ENCODE measurements at places on chromosomes 11 and 22.

- DNase-seq, result no peak
Observed at GRCh38 chr11:64224891-64225607, 937 bp downstream of the TRPT1 start.

GRCh38 chr11:17803754-17804334 lies 69.3 kb downstream of the KCNC1 start:
- no peak for DNase-seq

DNA sequence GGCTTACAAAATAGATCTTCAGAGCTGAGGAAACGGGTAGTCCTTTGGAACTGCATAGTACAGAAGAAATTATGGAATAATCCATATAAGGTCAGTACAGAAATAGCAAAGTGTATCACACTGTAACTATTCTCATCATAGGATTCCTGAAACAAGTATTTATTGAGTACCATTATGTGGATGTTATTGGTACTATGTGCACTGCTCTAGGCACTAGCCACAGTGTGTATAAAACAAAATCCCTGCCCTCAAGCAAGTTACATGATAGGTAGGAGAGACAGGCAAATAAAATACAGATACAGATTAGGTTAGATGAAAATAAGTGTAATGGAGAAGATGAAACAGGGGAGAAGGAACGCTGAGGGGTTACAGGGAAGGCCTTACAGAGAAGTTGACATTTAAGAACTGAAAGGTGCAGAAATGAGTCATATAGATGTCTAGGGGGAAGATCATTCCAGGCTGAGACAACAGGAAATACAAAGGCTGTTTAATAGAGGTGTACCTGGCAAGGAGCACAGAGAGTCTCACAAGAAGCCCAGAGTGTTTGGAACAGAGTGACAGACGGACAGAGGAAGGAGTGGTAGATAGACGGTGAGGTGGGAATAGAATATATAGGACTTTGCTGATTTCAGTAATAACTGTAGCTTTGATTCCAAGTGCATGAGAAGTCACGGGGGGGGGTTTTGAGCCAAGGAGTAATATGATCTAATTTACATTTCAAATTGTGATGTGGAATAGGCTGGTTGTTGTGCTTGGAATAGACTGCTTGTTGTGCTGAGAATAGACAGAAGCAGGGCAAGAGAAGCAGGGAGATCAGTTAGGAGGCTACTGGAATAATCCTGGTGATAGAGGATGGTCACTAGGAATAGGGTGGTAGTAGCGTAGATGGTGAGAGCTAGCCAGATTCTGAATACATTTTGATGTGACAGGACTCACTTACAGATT lies 13.7 kb downstream of the RNF141 start:
- DNase-seq, result no peak

GRCh38 chr11:44729713-44730112 lies 3.0 kb downstream of the TSPAN18 start:
- no peak for DNase-seq

DNA sequence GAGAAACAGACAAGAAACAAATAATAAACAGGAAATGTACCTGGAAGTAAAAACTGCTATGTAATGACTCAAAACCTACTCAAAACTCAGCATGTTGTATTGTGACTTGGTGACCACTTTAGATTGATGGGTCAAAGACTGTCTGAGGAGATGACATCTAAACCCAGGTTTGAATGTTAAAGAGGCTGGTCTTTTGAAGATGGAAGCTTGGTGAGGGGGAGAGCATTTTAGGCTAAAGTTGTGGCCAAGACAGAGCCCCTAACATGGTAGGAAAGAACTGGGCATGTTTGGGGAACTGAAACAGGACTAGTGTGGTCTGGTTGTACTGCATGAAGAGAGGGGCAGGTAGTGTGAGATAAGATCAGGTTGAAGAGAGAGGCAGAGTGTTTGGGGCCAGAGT lies 85.3 kb upstream of the MYO18B start:
- DNase-seq, result no peak

GRCh38 chr11:44632466-44633123 lies 67.1 kb downstream of the CD82 start:
- DNase-seq, result no peak

GRCh38 chr11:75673977-75674582 lies 5.2 kb upstream of the MAP6 start:
- no peak for DNase-seq

GRCh38 chr11:57751676-57752253 lies at the start of gene BTBD18:
Gene BTBD18 (minus strand): TSS chr11:57751819. CDS start chr11:57751188, 631 bp downstream.
- DNase-seq, result no peak

GRCh38 chr11:69318093-69318420 lies 24.1 kb downstream of the MYEOV start:
- no peak for DNase-seq

DNA sequence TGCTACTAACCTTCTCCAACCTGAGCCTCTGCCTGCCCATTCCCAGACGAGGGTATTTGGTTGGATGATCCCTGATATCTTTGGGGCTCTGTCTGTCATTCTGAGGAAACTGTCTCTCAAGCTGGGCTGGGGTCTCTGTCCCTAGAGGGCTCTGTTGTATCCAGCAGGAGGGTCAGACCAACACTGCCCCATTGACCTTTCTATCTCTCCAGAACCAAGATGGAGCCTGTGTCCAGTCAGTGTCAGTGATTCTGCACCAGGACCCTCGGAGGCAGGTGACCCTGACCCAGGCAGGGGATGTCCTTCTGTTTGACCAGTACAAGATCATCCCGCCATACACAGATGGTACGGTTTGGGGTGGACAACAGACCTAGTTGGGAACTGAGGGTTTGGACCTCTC lies 21.9 kb downstream of the OTOG start:
- no peak for DNase-seq

DNA sequence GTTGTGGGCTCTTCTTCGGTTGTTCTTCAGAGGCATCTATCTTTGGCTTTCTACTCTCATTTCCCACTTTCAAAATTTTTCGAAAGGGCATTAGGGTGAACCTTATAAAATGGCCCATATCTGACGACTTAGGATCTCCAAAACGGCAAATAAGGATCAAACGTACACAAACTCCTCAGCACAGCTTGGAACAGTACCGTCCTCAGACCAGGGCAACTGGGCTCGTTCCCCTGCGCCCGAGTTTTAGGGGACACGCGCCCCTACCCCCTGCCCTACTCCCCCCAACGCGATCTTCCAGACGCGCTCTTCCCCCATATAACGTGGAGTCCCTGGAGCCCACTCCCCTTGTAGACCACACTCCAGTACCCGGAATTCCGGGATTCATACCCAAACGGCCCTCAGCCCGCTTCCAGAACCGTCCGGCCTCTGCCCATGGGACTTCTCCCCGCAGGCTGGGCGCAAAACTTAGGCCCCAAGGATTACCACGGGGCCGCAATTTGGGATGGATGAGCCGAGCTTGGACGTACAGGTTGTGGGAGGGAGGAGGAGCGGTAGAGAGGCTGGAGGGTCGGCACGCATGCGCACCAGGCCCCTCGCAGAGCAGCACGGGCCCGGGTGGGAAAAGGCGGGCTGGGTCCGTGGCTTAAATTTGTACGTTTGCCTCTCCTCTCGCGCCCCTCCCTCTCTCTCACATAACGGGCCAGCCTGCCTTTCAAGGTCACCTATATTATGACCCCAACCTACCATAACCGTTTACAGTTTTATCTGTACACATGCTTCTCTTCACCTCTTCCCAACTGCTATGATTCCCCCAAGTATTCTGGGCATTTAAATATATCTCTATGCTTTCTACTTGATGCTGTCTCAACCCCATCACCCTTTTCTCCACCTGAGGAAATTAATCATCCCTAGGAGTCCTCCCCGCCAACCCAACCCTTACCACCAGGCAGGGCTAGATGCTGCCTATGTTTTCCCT lies 3.4 kb downstream of the CCDC89 start:
- no peak for DNase-seq

- no peak for DNase-seq
Observed at GRCh38 chr11:129840236-129840635, 24.6 kb downstream of the TMEM45B start.

All from GM04504 (cell line).